ENCODE measurements at places on chromosomes 7 and 10.

DNA sequence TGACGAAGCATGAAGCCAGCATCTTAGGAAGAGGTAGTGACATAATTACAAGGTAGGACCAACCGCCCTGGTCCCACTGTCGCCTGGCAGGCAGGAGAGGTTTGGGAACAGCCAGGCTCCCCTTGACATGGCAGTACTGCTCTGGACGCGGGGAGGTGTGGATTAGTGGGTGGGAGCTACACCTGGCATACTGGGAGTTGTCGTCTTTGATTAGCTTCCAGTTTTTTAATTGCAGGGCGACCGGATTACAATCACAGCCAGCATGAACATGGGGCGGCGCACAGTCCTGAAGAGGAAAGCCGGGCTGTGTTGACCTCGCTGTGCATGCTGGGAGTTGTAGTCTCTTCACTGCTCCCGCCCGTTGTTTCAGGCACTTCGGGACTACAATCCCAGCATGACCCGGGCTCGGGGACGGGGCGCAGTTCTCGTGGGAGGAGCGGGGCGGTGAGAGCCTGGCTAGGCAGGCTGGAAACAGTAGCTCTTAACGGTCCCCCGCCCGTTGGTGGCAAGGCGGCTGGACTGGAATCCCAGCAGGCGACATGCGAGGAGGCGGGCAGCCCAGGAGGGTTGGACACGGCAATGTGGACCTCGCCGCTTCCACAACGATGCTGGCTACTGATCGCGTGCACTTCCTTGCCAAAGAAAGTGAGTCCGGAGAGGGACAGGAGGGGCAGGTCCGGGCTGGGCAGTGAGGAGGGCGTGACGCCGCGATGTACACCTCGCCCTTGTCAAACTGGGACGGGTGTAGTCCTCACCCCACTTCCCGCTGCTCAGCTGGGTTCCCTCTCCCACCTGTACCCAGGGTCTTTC, 98.0 kb upstream of the ZNF722 start:
- peak; percentile 23 for DNase-seq

DNA sequence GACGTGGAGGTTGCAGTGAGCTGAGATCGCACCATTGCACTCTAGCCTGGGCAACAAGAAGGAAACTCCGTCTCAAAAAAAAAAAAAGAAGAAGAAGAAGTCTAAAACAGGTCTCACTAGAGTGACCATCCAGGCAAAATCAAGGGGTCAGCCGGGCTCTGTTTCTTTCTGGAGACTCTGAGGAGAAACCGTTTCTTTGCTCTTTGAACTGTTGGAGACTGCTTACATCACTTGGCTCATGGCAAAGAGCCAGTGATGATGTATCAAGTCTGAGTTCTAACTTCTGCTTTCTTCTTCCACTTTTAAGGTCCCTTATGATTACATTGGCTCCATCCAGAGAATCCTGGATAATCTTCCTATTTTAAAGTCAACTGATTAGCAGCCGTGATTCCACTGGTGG, 306.8 kb downstream of the WDR11 start:
- DNase-seq = no peak

GRCh38 chr7:128151635-128152034, 89.4 kb upstream of the LEP start:
- DNase-seq = no peak

DNA sequence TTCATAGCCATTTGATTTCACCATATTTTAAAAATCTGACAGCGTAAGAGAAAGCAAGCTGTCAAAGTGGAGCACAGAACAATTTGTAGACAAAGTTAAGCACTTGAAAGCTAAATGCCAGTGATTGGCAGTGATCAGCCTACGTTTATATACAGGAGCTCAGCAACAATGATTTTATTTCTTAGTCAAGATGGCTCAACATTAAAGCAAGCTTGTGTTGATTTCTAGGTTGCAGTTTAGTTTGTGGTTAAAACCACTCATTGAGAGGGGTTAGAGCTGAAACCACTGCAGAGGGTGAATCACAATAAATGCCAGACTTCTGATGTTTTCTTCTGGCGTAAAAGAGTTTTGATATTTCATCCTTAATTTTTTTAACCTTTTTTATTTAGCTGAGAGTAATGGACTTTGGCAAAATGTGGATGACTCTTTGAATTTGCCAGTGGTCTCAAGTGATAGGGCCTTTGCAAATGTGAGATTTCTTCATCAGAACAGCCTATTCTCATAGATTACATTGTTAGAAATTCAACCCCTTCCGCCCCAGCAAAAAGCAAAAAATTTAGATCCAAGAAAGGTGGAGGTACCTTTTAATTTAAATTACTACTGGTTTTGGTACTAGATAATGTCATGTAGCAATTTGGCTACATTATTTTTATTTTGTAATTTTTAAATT, 73.8 kb downstream of the SHOC2 start:
- peak; percentile 75 for DNase-seq

DNA sequence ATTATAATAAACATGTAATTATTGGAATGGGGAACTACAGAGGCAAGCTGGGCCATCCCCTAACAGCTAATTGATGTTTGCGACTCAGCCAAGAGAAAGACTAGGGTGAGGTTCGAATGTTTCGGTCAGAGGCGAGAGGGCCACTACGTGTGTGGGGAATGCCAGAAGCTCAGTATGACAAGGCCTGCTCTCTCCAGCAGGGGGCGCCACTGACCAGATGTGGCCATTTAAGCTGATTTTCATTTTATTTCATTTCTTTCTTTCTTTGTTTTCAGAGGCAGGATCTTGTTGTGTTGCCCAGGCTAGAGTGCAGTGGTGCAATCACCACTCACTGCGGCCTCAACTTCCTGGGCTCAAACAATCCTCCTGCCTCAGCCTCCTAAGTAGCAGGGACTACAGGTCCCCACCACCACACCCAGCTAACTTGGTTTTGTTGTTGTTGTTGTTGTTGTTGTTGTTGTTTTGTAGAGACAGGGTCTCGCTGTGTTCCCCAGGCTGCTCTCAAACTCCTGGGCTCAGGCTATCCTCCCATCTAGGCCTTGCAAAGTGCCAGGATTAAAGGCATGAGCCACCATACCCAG, 38.1 kb downstream of the TMEM130 start:
- DNase-seq = no peak

GRCh38 chr10:33557313-33557712, 222.8 kb upstream of the NRP1 start:
- DNase-seq = no peak

- peak; percentile 47 for DNase-seq
These were observed 61.2 kb upstream of the LRRN3 start for GRCh38 chr7:111029574-111030251.

GRCh38 chr10:88440541-88440940, 142.6 kb downstream of the RNLS start:
- no peak for DNase-seq

GRCh38 chr7:91814189-91814588, 66.3 kb downstream of the MTERF1 start:
- peak; percentile 30 for DNase-seq

- DNase-seq = no peak
These were observed 64.4 kb downstream of the CDK1 start for GRCh38 chr10:60842694-60843093.

DNA sequence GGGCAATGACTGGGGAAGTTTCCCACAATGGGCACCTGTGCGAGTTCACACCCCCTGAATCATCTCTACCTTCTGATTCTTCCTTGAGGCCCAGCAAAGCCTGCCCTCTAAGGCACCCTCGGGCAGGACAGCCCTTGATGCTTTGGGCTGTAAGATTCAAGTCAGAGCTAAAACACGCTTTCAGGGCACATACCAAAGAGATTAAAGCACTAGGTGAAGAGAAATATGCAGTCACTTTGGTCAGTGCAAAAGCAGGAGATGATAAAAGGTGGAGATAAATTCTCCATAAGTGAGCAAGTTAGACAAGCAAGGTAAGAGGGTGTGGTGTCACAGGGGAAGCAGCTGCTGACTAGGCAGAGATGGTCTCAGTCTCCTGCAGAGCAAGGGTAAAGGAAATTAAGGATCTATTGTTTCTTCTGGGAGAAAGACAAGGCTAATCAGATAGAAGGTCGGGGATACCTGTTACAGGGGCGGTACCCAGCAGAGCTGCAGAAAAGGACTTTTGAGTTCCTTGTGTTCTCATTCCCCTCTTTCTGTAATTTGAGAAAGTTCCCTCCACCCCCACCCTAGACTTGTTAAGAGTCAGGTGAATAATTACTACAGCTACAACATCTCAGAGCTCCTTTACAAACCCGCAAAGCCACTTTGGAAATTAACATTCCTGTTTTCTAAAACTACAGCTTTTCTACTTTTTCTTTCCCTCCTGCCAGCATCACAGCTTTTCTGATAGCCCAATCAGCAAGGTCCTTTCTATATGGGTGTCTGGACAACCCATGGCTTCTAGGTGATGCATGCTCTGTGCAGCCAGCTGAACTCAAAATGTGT, 26.4 kb downstream of the PDLIM1 start:
- no peak for DNase-seq

DNA sequence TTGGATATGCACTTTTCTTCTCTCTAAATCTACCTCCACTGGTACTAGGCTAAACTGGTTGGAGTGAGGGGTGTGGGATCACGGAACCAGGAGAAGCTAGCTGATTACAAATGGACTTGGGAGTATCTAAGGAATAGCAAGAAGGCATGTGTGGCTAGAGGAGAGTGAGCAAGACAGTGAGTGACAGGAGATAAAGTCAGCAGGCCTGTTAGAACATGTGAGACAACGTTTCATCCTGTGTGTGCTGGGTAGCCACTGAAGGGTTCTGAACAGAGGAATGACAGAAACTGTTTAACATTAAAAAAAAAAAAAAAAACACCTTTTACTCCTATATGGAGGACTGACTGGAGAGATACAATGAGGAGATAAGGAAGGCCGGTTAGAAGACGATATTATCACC, 51.7 kb downstream of the ZNF438 start:
- no peak for DNase-seq

DNA sequence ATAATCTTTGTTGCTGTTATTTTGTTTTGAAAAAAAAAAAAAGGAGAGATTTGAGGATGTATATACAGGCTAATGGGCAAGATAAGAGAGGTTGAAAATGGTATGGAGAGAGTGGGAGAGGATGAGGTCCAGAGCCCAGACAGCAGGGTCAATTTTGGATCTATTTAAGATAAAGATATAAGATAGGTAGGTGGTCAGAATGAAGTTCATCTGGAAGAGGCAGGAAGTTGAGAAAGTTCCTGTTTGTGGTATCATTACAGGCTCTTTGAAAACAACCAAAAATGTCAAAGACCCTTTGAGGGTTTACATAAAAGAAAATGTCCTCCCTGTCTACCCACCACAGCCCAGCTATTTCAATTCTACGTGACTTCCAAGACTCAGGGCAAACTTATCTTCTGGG, 7.5 kb downstream of the CEP41 start:
- no peak for DNase-seq

- DNase-seq = no peak
These were observed 142.3 kb upstream of the HPS1 start for GRCh38 chr10:98589007-98589406.

DNA sequence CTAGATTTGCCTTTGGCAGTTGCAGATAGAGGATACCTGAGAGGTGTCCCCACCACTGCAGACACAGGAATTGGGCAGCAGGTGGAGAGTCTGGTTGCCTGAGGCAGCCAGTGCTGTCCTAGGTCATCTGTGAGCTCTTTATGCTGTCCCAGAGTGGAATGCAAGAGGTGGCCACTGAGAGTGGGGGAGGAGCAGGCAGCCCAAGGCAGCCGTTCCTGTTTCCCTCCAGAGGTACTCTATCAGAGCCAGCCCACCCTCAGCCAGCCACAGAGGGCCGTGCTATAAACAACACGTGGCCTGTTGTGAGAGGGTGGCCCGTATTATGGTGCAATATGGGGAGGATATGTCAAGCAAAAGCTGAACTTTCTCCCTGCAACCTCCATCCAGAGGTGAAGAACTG, 8.5 kb downstream of the LRRC18 start:
- no peak for DNase-seq

Data from myocyte (in vitro differentiated cells).